RWPE2 (cell line): ENCODE measurements at places on chromosomes 2 and 18.

DNA sequence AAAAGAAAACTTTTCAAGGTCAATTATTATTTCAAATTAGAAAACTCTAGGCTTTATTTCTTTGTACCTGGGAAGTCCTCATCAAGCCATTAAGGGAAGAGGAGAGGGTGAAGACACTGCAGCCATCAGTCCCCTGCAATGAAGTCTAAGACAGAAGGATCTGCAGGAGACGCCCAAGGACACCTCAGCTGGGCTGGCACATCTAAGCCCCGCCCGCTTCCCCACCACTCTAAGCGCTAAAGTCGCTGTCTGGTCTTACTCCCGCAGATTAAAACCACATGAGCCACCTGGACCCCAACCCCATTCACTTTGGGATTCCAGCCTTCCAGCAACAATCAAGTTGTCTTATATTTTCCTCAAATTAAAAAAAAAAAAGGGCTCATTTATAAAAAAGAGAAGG lies 104.4 kb downstream of the AFF3 start:
- no peak overlapping the region for H3K4me3 ChIP-seq
- no peaks in the 10 kb centered on the region for H3K4me1 ChIP-seq
- no peak for DNase-seq

DNA sequence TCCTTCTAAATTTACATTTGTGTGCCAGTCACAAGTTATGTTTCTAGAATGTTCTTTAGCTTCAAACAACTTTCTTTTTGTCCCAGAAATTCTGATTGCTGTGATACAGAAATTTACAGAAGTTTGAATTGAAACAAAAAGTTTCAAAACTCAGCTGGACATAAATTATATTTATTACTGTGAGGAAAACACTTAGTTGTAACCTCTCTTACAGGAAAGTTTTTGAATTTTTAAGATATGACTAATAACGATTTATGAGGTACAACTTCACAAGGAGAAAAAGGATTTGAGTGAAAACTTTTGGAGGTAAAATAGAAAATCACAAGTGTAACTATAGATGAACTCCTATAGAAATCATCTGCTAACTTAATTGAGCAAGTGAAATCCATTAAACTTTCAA lies 205.3 kb downstream of the TMEM247 start:
- H3K27ac ChIP-seq, result peak overlapping the region; percentile 8
- H3K4me1 ChIP-seq, result no peaks in the 10 kb centered on the region
- no peak overlapping the region for H3K4me3 ChIP-seq
- H3K36me3 ChIP-seq, result no peaks in the 10 kb centered on the region
- H3K27me3 ChIP-seq, result no peaks in the 10 kb centered on the region

GRCh38 chr2:186130748-186131641 lies 355.1 kb upstream of the ZC3H15 start:
- H3K27me3 ChIP-seq, result no peaks in the 10 kb centered on the region
- H3K4me1 ChIP-seq, result peaks cover 7% of the 10 kb centered on the region

DNA sequence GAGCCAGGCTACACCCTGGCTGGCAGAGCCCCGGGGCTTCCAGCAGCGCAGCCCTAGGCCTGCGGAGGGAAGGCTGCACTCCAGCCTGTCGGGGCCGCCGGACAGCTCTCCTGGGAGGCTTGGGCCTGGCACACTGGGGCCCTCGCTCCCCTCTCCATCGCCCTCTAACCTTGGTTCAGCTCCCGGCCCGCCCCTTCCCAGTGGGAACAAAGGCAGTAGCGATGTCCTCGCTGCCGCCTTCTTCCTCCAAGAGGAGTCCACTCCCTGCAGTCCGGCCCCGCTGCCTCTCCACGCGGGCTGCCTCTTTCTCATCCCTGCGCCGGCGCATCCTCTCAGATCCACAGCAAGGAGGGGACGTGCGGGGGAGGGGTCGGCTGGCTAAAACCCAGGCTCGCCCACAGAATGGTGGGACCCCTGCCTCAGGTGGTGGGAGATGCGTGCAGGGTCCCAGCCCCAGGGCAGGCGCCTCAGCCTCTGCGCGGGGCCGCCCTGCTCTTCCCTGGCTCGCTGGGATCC lies 138.1 kb downstream of the TWIST2 start:
- no peak overlapping the region for H3K4me3 ChIP-seq
- H3K36me3 ChIP-seq, result no peaks in the 10 kb centered on the region
- no peak for DNase-seq
- H3K4me1 ChIP-seq, result no peaks in the 10 kb centered on the region
- H3K27ac ChIP-seq, result no peak overlapping the region
- H3K27me3 ChIP-seq, result no peaks in the 10 kb centered on the region

DNA sequence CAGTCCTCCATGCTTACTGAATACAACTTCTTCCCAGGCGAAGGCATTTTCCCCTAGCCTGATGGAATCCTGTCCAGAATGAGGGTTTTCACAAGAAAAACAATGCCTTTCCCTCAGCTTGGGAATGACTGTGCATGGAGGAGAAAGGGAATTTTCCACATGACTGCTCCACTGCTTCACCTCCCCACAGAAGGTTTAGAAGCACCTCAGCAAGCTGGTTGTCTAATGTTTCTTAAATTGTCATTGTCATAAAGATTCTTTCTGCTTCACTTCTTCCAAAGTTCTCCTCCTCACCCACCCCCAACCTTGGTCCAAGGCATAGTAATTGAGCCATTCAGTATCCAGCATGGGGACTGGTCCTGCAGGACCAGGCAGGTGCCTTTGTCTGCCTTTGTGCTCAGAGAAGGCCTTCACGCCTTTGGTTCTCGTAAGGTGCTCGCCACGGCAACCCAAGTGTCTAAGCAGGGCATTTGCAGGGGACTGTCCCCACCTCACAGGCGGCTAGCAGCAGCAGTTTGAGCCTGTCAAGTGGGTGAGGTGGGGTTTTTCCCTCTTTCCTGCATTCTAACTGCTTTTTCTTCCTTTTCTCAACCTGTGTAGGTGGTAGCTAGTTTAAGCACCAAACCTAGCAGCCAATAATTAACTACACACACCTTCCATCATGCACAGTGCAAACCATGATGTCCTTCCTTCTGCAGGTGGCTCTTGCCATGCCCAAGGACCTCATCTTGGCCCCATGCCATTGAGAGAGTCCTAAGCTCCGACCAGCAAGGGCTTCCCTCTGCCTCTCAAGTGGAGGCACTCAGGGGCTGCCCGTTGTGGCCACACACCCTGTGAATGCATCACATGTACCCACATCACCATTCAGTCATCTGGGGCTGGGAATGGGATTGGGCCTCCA lies 65.7 kb upstream of the BCL2L11 start:
- H3K27ac ChIP-seq, result no peak overlapping the region
- H3K36me3 ChIP-seq, result no peaks in the 10 kb centered on the region
- no peak for DNase-seq
- H3K4me1 ChIP-seq, result no peaks in the 10 kb centered on the region

DNA sequence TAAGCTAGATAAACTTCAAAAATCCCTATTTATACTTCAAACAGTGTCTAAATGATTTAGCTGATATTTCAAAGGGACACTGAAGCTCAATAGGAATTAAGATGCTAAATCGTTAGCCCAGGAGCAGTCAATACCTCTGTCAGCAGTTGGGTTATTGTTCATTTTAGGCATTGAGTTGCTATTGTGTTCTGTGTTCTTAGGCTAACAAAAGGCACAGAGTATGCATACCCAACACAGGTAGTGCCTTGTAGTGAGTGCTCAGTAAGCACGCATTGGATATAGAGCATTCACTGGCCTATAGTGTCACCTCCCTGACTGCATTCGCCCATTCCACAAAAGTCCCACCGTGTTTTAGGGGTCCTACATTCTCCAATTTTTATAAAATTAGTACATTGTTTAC lies 152.3 kb downstream of the PIK3C3 start:
- no peak for DNase-seq
- H3K4me1 ChIP-seq, result no peaks in the 10 kb centered on the region
- no peak overlapping the region for H3K27ac ChIP-seq
- no peak overlapping the region for H3K4me3 ChIP-seq
- H3K36me3 ChIP-seq, result no peaks in the 10 kb centered on the region

DNA sequence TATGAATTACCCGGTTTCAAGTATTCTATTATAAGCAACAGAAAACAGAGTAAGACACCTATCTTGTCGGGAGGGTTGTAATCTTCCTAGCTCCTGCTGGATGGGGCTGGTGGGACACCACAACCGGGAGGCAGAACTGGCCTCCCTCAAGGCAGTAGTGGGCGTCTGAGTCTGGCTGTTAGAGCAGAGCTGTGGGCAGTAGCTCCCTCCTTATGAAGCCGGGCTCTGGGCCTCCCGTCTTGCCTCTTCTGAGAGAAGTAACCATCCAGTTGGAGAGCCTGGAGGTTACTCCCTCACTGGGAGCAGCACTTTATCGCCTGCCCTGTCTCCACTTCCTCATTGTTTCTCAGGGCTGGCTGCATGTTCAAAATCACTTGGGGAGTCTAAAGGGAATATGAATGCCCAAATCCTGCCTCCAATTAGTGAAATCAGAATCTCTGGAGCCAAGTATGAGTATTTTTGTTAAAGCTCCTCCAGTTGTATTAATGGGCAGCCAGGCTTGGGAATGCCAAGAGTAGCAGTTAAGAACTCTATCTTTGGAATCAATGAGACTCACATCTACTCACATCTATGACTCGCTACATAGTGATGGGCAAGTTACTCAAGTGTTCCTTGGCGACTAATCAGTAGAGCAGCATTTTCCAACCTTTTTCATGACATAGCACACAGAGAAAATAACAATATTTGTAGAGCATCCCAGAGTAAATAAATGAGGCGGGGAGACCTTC lies 27.3 kb upstream of the NRP2 start:
- H3K4me3 ChIP-seq, result no peak overlapping the region
- DNase-seq, result no peak
- no peaks in the 10 kb centered on the region for H3K27me3 ChIP-seq

DNA sequence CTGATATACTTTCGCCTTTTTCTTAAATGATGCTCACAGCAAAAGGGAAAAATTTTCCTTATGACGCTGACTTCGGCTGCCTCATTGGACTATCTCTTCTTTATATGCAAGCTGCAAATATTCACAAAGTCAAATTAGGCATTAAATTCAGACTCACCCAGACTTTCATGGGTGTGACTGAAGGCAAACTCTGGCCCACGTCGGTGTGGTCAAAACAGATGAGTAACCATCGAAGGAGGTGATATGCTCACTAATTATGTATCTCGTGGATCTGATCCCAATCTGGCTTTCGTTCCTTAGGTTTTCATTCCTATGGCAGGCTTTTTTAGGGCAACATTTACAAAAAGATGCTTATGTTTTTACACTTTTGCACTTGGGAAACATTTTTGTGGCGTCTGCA lies 36.6 kb downstream of the FAM124B start:
- no peak overlapping the region for H3K4me3 ChIP-seq
- no peaks in the 10 kb centered on the region for H3K27me3 ChIP-seq
- H3K36me3 ChIP-seq, result no peaks in the 10 kb centered on the region
- DNase-seq, result no peak

DNA sequence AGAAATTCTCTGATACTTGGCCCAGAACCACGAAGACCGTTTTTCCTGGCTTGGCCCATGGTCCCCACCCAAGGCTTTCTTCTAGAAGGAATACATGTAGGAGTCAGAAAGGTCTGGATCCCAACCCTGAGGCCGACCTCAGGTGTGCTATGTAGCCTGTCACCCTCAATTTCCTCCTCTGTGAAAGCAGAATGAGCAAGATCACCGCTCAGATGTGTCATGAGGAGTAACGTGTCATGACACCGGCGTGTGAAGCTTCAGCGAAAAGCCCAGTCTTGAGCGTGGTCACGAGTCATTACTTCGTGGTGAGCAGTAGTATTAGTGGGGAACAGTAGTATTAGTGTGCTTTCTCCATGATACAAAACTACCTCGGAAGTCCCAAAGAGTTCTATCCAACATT lies 103.4 kb downstream of the ALPK2 start:
- H3K4me3 ChIP-seq, result no peak overlapping the region
- H3K36me3 ChIP-seq, result no peaks in the 10 kb centered on the region
- no peak overlapping the region for H3K27ac ChIP-seq
- no peak for DNase-seq

- H3K27me3 ChIP-seq, result no peaks in the 10 kb centered on the region
- no peak overlapping the region for H3K27ac ChIP-seq
- H3K36me3 ChIP-seq, result no peaks in the 10 kb centered on the region
- no peak overlapping the region for H3K4me3 ChIP-seq
Measured at GRCh38 chr2:145256551-145256950, 736.6 kb upstream of the ZEB2 start.

- no peak overlapping the region for H3K4me3 ChIP-seq
- no peak for DNase-seq
- peaks cover 31% of the 10 kb centered on the region for H3K4me1 ChIP-seq
- no peaks in the 10 kb centered on the region for H3K27me3 ChIP-seq
Measured at GRCh38 chr2:173649527-173650219, 295.0 kb downstream of the CDCA7 start.

GRCh38 chr2:70643715-70644114 lies 90.1 kb upstream of the TGFA start:
- H3K27ac ChIP-seq, result no peak overlapping the region
- no peak overlapping the region for H3K4me3 ChIP-seq
- no peak for DNase-seq
- H3K27me3 ChIP-seq, result no peaks in the 10 kb centered on the region
- no peaks in the 10 kb centered on the region for H3K36me3 ChIP-seq

- no peaks in the 10 kb centered on the region for H3K4me1 ChIP-seq
- H3K4me3 ChIP-seq, result no peak overlapping the region
- no peak for DNase-seq
- no peaks in the 10 kb centered on the region for H3K27me3 ChIP-seq
- no peak overlapping the region for H3K27ac ChIP-seq
Measured at GRCh38 chr2:118529908-118530599, 317.4 kb downstream of the EN1 start.

DNA sequence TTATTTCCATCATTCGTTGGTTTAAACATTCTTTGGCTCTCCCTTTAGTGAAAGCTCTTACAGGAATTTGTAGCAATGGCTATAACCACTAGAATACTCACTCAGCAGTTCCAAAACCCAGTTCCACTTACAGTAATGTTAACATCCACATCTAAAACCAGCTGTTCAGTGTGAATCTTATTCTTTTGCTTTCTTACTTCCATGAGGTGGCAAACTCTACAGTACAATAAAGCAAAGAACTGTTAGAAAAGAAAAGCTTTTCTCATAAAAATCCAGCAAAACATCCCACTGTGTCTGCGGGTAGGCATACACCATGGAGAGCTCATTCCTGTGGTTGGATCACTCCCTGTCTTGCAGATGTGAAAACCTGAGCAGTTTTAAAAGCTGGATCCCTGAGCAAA lies 147.1 kb downstream of the ARHGAP28 start:
- no peaks in the 10 kb centered on the region for H3K4me1 ChIP-seq
- H3K27me3 ChIP-seq, result no peaks in the 10 kb centered on the region
- no peak overlapping the region for H3K27ac ChIP-seq
- no peak for DNase-seq
- no peaks in the 10 kb centered on the region for H3K36me3 ChIP-seq
- no peak overlapping the region for H3K4me3 ChIP-seq

DNA sequence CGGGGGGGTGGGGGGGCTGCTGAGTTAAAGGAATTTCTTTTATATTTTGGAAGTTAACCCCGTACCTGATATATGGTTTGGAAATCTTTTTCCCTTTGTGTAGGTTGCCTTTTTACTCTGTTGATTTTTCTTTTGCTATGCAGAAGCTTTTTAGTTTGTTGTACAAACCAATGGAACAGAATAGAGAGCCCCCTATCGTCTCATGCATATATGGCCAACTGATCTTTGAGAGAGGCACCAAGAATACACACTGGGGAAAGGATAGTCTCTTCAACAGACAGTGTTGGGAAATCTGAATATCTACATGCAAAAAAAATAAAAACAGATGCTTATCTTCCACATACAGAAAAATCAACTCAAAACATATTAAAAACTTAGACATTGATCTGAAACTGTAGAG lies 647.8 kb upstream of the KLHL29 start:
- no peaks in the 10 kb centered on the region for H3K27me3 ChIP-seq
- H3K36me3 ChIP-seq, result no peaks in the 10 kb centered on the region
- no peak overlapping the region for H3K27ac ChIP-seq
- DNase-seq, result no peak
- H3K4me1 ChIP-seq, result no peaks in the 10 kb centered on the region
